ENCODE measurements at places on chromosomes 16 and 17.

GRCh38 chr17:46929413-46929812 is 6.5 kb downstream of the GOSR2 start:
- DNase-seq, result no peak

GRCh38 chr16:80693553-80693952 is 110.8 kb downstream of the CDYL2 start:
- no peak for DNase-seq

DNA sequence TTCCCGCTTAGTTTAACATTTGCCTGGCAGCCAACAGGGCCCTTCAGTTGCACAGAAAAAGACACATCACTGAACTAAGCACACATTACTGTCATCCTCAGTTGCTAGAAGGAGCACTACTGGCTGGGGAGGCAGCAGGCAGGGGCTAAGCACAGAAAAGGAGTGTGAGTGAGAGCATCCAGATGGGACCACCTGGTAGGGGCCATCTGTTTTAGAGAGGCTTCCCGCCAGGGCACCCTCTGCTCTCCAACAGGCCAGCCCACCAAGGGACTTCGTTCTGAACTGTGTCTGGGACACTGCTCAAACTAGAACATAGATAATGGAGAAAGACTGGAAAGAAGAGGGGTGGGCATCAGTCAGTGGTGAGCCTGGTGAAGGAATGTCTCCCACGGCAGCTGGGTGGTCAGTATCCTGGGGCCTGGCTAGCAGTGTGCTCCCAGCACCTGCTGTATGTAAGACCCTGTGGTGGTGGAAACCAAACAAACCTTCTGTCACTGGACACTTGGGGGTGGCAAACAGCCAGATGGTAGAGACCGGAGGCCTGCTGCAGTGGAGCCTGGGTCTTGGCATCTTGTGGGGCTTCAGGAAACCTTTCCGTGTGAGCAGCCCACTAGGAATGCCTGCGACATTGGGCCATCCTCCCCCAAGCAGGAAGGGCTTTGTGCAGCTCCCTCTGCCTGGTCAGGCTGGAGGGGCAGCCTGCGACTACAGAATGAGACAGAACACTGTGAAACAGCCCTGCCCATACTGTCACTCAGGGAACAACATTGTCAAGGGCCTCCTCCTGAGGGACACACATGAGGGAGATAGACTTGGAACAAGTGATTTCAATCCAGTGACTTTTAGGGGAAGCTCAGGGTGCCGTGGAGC is 12.8 kb upstream of the RANGRF start:
- DNase-seq, result no peak

GRCh38 chr17:31394544-31394943 is 3.1 kb downstream of the RAB11FIP4 start:
- DNase-seq, result no peak

DNA sequence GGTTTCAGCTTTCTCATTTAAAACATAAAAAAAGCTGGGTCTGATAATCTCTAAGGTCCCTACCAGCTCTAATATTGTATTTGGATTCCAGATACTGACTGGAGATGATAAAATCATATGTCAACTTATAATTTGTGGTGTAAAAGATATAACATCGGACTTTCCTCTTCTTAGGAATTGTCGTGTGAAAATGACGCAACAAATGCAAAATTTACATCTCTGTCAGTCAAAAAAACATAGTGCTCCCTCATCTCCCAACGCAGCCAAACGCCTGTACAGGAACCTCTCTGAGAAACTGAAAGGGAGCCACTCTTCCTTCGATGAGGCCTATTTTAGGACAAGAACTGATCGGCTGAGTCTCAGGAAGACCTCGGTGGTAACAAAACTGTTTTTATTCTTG is 197.3 kb downstream of the ANKFN1 start:
- no peak for DNase-seq

DNA sequence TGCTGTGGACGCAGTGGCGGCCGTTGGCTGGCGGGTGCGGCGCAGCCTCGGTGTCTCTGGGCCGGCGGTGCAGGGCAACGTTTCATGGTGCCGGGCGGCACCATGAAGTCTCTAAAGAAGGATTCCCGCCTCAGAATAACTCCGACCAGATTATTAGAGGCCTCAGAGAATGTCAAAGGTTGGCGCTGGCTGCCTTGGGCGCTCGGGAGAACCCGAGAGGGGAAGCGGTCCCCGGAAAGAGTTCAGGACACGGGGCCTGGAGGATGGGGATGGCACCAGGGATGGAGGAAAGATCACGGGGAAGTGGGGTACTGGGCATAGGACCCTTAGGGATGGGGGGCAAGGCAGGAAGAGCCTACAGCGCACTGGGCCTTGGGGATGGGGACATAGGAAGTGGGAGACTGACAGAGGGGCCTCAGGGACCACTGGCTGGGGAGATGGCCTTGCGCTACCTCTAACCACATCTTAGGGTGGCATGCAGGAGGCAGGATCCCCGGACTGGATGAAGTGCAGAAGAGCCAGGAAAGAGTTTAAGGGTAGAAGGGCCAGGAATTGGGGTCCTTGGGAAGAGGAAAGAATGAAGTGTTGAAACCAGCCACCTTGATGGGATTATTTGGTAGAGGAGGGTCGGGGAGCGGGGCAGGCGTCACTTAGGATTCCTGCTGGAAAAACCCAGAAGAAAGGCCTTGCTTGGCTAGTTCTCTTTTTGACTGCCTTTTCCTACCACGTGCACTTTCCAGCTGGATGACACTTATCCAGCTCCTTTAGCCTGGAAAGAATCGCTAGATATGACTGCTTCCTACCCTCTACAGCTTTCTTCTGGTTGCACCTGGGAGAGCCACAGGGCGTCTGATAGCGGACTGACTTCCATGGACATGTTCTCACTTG is 578 bp downstream of the MYCBPAP start:
- peak; percentile 40 for DNase-seq

GRCh38 chr17:73338050-73338521 is 26.3 kb upstream of the CDC42EP4 start:
- DNase-seq, result no peak

DNA sequence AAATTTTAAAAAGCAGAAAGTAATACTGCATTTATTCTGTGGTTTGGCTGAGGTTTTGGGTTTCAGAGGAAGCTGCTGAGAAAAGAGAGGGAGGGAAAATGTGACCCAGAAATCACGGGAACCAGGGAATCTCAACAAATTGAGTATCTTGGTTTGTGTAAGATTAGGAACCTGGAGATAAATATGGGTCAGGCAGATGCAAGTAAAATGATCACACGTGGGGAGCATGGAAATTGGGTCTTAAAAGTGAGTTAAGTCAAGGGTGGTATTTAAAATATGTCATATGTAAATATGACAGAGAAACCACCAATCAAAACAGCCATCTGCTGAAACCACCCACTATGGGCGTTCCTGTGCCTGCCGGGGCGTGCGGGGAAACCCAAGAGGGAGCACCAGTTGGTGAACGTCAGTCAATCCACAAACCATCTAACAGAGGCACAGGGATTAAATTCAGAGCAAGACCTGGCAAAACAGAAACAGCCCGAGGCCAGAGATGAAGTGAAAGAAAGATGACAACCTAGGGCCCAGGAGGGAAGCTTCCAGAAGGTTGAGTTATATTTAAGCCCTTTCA is 33.4 kb downstream of the CDH13 start:
- DNase-seq, result no peak

GRCh38 chr17:28415886-28416285 is 9.9 kb upstream of the SLC46A1 start:
- no peak for DNase-seq

DNA sequence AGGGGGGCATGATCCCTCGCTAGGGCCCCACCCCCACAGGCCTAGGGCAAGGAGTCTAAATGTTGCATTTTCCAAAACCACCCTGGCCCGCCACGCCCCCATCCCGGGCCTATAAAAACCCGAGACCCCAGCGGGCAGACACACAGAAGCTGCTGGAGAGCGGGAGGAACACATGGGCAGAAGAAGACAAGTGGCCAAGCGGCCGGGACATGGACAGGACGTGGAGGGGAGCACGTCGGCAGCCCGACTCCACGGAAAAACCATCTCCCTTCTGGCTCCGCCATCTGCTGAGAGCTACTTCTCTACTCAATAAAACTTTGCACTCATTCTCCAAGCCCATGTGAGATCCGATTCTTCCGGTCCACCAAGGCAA is 34.1 kb upstream of the ENPP7 start:
- no peak for DNase-seq

DNA sequence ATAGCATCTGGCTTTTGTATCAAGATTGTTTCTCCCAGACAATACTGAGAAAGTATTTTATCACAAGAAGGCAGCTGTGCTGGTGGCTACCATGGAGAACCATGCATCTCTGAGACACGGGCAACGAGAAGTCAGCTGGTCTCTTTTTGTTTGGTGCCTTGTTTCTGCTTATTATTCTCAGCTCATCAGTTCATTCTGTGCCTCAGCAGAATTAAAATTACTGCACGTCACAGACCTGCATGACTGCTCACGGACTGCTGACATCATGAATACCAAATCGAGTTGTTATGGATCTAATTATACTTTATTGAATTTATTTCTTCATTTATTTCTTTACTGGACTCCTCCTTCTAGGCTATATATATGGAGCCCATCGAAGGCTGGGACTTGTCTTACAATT is 19.0 kb upstream of the PMP22 start:
- no peak for DNase-seq

DNA sequence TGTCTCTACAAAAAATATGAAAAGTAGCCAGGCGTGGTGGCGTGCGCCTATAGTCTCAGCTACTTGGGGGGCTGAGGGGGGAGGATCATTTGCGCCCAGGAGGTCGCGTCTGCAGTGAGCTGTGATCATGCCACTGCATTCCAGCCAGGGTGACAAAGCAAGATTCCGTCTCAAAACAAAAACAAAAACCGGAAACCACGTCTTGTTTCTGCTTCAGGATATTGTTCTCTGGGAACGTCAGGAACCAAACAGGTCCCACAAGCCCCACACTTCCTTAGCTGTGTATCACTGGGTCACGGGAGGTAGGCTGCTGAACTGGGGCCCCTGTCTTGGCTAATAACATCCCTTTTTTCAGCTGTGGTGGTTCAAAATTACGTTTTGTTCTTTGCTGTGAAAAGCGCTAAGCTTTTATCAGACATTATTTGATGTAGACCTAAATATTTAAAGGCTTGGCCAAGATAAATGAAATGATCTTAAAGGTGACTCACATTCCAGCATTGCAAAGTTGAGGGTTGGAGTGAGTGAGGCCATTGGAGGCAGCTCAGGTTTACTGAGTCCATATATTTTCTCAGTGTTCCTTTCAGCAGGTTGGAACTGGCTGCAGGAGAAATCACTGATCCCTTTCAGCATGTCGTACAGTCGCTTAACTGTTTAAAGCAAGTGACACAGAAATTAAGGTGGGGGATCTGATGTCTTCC is 16.4 kb upstream of the SEC14L1 start:
- no peak for DNase-seq

- DNase-seq, result no peak
Measured at GRCh38 chr17:31320791-31321190, 631 bp downstream of the EVI2A start.

DNA sequence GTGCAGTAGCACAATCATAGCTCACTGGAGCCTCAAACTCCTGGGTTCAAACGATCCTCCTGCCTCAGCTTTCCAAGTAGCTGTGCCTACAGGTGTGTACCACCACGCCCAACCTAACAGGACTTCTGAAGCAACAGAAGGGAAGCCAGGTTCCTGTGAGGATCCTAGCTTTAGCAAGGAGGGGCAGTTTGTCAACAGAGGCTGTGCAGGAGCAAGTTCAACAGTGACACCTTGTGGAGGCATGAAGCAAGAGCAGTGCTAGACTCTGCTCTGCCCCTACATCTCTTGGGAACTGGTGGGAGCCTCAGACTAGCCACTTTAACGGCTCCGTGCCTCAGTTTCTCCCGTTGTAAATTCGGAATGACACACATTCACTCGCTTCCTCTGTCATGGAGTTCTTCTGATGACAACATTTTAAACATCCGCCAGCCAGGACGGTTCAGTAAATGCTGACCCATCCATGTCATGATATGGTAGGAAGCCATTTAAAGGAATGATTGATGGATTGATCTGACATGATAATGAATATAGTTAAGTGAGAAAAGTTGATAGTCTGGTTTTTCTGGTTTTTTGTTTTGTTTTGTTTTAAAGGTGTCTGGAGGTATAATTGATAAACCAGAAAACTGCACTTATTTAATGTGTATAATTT is 218.7 kb downstream of the MRTFB start:
- peak; percentile 78 for DNase-seq

GRCh38 chr17:58520843-58521430 is 6.5 kb upstream of the MTMR4 start:
- DNase-seq, result peak; percentile 28

- DNase-seq, result no peak
Measured at GRCh38 chr16:48393485-48394354, 8.5 kb upstream of the SIAH1 start.

- DNase-seq, result no peak
Measured at GRCh38 chr17:62596662-62597061, 30.8 kb upstream of the MRC2 start.

- no peak for DNase-seq
Measured at GRCh38 chr17:48121923-48122664, 14.5 kb downstream of the SNX11 start.

GRCh38 chr16:85901773-85902365 is 2.9 kb downstream of the IRF8 start:
- DNase-seq, result no peak

DNA sequence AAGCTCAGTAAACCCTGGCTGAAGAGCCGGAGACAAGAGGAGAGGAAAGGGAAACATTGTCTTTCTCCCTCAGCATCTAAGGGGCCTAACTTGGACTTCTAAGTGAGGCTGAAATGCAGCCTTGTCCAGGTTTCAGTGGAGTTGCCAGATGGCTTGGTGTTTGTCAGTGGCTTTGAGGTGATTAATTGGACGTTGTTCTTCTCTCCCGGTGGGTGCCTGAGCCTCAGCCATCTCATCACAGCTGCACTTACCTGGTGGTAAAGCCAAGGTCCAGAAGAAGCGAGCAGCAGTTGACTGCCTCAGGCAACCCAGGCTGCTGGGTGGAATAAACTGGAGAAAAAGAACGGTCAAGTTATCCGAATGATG is 202.2 kb upstream of the NLRP1 start:
- no peak for DNase-seq

- DNase-seq, result no peak
Measured at GRCh38 chr16:22638393-22639206, 127.9 kb downstream of the NPIPB5 start.

GRCh38 chr17:49505854-49506253 is 10.8 kb downstream of the NGFR start:
- no peak for DNase-seq

- no peak for DNase-seq
Measured at GRCh38 chr16:50699326-50700159, 6.1 kb downstream of the NOD2 start.

DNA sequence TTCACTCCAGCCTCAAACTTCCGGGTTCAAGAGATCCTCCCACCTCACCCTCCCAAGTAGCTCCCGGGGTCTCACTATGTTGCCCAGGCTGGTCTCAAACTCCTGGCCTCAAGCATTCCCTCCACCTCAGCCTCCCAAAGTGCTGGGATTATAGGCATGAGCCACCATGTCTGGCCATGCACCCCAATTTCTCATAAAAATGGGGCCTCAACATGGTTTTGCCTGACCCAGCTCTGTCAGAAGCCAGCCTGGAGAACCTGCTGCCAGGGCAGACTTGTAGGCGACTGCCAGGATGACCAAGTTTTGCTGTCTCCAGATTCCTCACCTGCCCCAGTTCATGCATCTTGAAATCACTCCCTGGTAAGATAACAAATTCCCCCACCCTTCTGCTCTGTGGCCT is 82.9 kb downstream of the AIPL1 start:
- DNase-seq, result no peak

GRCh38 chr16:68737046-68737729 is at the start of gene CDH1:
CDH1 (plus strand) TSS chr16:68737292; CDS start chr16:68737416, 124 bp downstream.
- peak; percentile 94 for DNase-seq
